Left ventricle myocardium inferior (tissue), 1 donor: ENCODE measurements at places on chromosomes 13 and 19. TPM values are rescaled to one million over a fixed set of nuclear protein-coding genes. Genes with fewer than 3 reads are reported as not detected.
A peak's percentile ranks its signal among the peaks of the same experiment; 100 is the strongest.

DNA sequence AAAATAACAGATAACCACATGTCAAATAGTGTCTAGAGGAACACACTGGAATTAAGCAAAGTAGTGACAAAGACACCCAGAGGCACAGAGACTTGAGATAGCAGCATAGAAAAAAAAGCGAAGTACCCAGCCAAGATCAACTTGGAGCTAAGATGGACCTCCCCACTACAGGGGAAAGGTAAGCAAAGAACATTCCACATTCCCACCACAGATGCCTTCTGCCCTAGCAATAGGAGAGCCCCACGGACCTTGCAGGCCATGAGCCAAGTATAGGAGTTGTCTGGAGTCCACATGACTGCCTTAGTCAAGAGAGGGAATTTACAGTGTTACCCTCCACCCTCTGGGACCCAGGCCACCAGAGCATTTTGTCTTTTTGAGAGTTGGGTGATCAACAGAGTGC lies 110.7 kb upstream of the SPRY2 start:
- no peaks in the 10 kb centered on the region for H3K27me3 ChIP-seq
- no peaks in the 10 kb centered on the region for H3K36me3 ChIP-seq
- H3K27ac ChIP-seq: no peak overlapping the region
- DNase-seq: no peak
- H3K4me3 ChIP-seq: no peak overlapping the region

DNA sequence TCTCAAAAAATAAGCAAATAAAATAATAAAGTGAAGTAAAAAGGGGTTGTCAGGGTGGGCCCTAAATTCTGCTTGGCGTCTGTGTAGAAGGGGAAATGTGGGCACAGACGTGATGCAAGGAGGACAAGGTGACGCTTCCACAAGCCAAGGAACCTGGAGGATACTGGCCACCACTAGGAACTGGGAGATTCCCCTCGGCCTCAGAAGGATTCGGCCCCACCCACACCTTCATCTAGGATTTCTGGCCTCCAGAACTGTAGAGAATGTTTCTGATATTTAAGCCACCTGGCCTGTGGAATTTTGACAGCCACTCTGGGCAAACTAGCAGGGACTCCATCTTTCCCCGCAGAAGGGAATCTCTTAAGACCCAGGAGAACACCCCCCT lies 1.1 kb downstream of the PLEKHJ1 start:
- peak overlapping the region; percentile 100 for H3K27ac ChIP-seq
- H3K4me1 ChIP-seq: peaks cover 80% of the 10 kb centered on the region
- H3K36me3 ChIP-seq: peaks cover 22% of the 10 kb centered on the region
- H3K4me3 ChIP-seq: peak overlapping the region; percentile 98
- DNase-seq: no peak
- no peaks in the 10 kb centered on the region for H3K27me3 ChIP-seq

The ZNF846 gene
- 6.9 TPM for total RNA-seq

GRCh38 chr13:114145256-114145655 lies 12.8 kb upstream of the RASA3 start:
- no peak for DNase-seq
- H3K27me3 ChIP-seq: no peaks in the 10 kb centered on the region
- no peaks in the 10 kb centered on the region for H3K36me3 ChIP-seq
- no peak overlapping the region for H3K27ac ChIP-seq
- H3K4me3 ChIP-seq: no peak overlapping the region
- no peaks in the 10 kb centered on the region for H3K4me1 ChIP-seq

The FGF22 gene
- total RNA-seq: not detected

The VMAC gene
- total RNA-seq: 2.5 TPM

The PTH2 gene
- total RNA-seq: not detected

The MTRF1 gene
- total RNA-seq: 13.2 TPM

DNA sequence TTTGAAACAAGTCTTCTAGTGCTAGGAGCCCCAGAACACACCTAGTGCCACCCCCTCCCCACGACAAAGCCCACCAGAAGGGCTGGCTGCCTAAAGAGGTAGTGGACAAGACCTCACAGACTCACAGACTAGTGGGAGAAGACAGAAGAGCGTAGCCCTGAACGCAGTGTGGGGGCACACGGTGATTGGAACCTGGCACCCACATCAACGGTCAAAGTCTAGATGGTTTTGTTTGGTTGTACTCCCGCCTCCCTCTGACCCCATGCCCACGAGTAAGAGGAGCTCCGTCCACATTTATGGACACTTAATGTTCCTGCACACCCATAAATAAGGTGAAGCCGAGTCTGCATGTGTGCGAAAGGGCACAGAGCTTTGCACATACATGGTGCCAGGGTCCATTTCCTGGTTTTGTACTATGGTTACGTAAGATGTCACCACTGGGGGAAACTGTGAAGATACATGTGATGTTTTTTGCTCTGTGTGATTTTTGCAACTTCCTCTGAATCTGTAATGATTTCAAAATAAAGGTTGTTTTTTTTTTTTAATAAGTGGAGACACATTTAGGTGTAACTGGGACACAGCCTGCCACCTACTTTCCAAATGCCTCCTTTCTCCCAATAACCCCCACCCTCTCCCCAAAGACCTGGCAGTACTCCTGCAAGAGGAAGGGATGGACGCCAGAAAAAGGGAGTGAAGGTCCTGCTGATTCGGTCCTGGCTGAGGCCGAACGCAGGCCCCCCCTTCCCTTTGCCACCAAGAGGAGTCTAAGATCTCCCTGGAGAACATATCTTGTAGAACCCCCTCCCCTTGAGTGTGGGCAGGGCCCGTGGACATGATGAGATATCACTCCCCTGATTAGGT lies 72.8 kb downstream of the GNG7 start:
- no peaks in the 10 kb centered on the region for H3K36me3 ChIP-seq
- H3K4me3 ChIP-seq: no peak overlapping the region
- no peaks in the 10 kb centered on the region for H3K27me3 ChIP-seq
- peak overlapping the region; percentile 85 for H3K27ac ChIP-seq
- DNase-seq: no peak
- peaks cover 39% of the 10 kb centered on the region for H3K4me1 ChIP-seq

DNA sequence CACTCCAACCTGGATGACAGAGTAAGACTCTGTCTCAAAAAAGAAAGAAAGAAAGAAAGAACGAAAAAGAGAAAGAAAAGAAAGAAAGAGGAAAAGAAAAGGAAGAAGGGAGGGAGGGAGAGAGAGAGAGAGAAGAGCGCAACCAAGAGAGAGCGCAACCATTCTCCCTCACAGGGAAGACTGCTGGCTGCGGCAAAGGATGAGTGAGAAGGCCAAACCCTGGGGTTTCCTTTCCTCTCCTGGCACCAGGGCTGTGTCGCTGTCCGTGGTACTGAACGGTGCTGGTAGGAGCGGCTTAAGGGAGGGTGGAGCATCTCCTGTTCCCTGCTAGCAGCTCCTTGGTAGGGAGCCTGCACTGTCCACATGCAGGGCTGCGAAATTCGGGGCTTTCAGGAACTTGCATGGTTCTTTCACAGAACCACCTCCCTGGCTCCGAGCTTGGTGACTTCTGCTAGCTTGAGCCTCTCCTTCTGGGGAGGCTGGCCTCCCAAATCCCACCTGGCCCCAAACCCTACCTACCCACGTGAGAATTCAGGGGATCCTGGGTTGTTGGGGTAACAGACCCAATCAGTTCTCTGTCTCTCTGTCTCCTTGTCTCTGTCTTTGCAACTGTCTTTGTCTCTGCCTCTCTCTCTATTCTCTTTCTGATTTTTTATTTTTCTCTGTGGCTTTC lies 51.1 kb upstream of the ZNRF4 start:
- H3K4me3 ChIP-seq: no peak overlapping the region
- DNase-seq: peak; percentile 74
- H3K4me1 ChIP-seq: no peaks in the 10 kb centered on the region

DNA sequence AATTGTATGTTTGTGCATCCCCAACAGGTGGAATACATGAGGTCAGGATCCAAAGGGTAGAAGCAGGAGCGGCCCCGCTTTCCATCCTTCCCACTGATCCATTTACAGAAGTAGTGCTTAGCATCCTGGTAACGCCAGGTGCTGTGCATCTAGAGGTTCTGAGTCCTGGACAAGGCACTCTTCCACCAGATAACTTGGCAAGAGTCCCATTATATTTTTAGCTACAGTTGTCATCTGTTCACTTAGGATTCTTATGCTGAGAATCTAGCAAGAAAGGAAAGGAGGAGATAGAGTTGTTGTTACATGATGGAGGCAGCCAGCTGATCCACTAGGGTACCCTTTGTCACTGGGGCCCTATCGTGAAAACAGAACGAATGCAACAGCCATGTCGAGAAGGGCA lies 389.5 kb upstream of the ZNF507 start:
- H3K27ac ChIP-seq: no peak overlapping the region
- H3K4me1 ChIP-seq: peaks cover 5% of the 10 kb centered on the region
- H3K4me3 ChIP-seq: no peak overlapping the region

GRCh38 chr13:37181620-37182019 lies 76.2 kb upstream of the CSNK1A1L start:
- H3K4me1 ChIP-seq: no peaks in the 10 kb centered on the region
- no peaks in the 10 kb centered on the region for H3K36me3 ChIP-seq
- DNase-seq: no peak
- H3K27ac ChIP-seq: no peak overlapping the region
- no peak overlapping the region for H3K4me3 ChIP-seq

DNA sequence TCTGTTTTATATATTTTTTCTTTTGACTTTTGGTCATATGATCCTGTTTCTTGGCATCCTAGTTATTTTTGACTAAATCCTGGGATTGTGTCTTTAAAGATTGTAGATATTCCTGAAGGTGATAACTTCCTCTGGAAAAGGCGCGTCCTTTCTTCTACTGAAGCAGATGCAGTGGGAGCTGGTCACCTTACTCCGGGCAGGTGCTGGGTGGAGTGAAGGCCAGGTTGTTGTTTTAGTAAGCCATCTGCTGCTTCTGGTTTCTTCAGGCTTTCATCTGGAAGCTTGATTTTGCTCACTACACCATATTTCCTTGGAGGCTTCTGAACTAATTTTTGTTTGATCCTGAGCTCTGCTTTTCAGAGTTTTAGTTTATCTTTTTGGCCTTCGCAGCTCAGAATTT lies 21.5 kb downstream of the URI1 start:
- H3K4me1 ChIP-seq: peaks cover 67% of the 10 kb centered on the region
- no peaks in the 10 kb centered on the region for H3K27me3 ChIP-seq
- no peak for DNase-seq
- H3K36me3 ChIP-seq: no peaks in the 10 kb centered on the region
- H3K27ac ChIP-seq: no peak overlapping the region

- no peaks in the 10 kb centered on the region for H3K27me3 ChIP-seq
- DNase-seq: no peak
- H3K4me1 ChIP-seq: peaks cover 72% of the 10 kb centered on the region
- H3K27ac ChIP-seq: peak overlapping the region; percentile 96
- peak overlapping the region; percentile 82 for H3K4me3 ChIP-seq
- no peaks in the 10 kb centered on the region for H3K36me3 ChIP-seq
Measured at GRCh38 chr13:79405501-79405830, 589 bp downstream of the RBM26 start.

The POSTN gene
- total RNA-seq: 52.1 TPM

The OR7A5 gene
- total RNA-seq: not detected

- H3K27ac ChIP-seq: peak overlapping the region; percentile 89
- H3K4me1 ChIP-seq: peaks cover 81% of the 10 kb centered on the region
- peak overlapping the region; percentile 94 for H3K4me3 ChIP-seq
- DNase-seq: no peak
- H3K27me3 ChIP-seq: no peaks in the 10 kb centered on the region
Measured at GRCh38 chr13:76883236-76883635, 3.0 kb downstream of the KCTD12 start.

DNA sequence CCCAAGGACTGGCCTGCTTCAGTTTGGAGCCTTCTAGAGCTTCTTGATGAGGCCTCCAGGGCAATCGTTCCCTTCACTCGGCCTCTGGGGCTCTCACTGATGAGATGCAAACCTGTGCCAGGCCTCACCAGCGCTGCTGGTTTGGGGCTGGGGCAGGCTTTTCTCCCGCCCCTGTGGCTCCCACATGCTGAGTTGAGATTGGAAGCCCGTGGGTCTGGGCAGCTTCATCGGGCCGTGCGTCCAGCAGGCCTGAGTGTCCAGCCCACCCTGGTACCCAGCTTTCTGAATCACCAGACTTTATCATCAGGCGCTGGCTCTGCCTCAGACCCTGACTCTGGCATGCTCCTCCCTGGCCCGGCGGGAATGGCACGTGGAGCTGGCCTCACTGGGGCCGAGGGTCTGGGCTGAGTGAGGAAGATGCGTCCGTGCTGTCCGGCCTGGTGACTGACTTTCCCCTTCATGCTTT lies 4.3 kb downstream of the CALM3 start:
- peak overlapping the region; percentile 28 for H3K4me3 ChIP-seq
- DNase-seq: no peak
- no peaks in the 10 kb centered on the region for H3K27me3 ChIP-seq
- H3K27ac ChIP-seq: peak overlapping the region; percentile 47

The ETHE1 gene
- total RNA-seq: 14.6 TPM

GRCh38 chr19:30528919-30529318 lies 156.7 kb downstream of the ZNF536 start:
- no peaks in the 10 kb centered on the region for H3K36me3 ChIP-seq
- H3K4me3 ChIP-seq: no peak overlapping the region
- DNase-seq: no peak
- no peak overlapping the region for H3K27ac ChIP-seq

DNA sequence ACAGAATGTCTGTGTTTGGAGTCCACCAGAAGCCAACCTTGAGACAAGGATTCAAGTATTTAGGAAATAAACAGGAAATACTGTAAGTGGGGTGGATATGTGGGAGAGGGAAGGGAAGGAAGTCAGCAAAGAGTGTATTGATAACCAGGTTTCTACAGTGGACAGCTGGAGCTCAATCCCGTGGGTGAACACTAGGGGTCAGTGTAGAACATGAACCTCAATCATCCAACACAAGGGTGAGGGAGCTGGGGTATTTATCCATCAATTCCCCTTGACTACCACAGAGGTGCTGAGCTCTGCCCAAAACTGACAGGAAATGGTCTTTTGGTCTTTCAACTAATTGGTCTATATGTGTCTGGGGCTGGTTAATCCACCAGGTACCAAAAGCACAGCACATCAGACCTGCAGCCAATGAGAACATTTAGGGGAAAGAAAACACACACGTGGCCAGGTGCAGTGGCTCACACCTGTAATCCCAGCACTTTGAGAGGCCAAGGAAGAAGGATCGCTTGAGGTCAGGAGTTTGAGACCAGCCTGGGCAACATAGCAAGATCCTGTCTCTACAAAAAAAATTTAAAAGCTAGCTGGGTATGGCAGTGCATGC lies 5.6 kb upstream of the SYDE1 start:
- no peaks in the 10 kb centered on the region for H3K27me3 ChIP-seq
- peaks cover 1% of the 10 kb centered on the region for H3K4me1 ChIP-seq
- peak overlapping the region; percentile 51 for H3K27ac ChIP-seq
- H3K4me3 ChIP-seq: no peak overlapping the region

GRCh38 chr19:44571830-44572580 lies 41.4 kb upstream of the IGSF23 start:
- peaks cover 28% of the 10 kb centered on the region for H3K27me3 ChIP-seq
- DNase-seq: no peak
- no peaks in the 10 kb centered on the region for H3K4me1 ChIP-seq
- H3K36me3 ChIP-seq: no peaks in the 10 kb centered on the region

- H3K4me1 ChIP-seq: peaks cover 87% of the 10 kb centered on the region
- peak overlapping the region; percentile 73 for H3K27ac ChIP-seq
- peaks cover 5% of the 10 kb centered on the region for H3K36me3 ChIP-seq
- H3K27me3 ChIP-seq: no peaks in the 10 kb centered on the region
- DNase-seq: no peak
Measured at GRCh38 chr19:46927106-46927505, 66.3 kb downstream of the ARHGAP35 start.

GRCh38 chr19:11044431-11044830 lies 44.8 kb upstream of the LDLR start:
- H3K4me3 ChIP-seq: no peak overlapping the region
- no peaks in the 10 kb centered on the region for H3K27me3 ChIP-seq
- H3K36me3 ChIP-seq: peaks cover 63% of the 10 kb centered on the region
- DNase-seq: no peak
- H3K27ac ChIP-seq: no peak overlapping the region

- H3K4me1 ChIP-seq: no peaks in the 10 kb centered on the region
- H3K27ac ChIP-seq: no peak overlapping the region
- H3K36me3 ChIP-seq: no peaks in the 10 kb centered on the region
- H3K27me3 ChIP-seq: no peaks in the 10 kb centered on the region
- H3K4me3 ChIP-seq: no peak overlapping the region
Measured at GRCh38 chr13:103395139-103395538, 328.9 kb upstream of the SLC10A2 start.
